NAMALWA (cell line): ENCODE measurements at places on chromosomes 16 and 17.

- no peak for DNase-seq
These were observed 55.8 kb downstream of the ZFHX3 start for GRCh38 chr16:72992142-72992601.

DNA sequence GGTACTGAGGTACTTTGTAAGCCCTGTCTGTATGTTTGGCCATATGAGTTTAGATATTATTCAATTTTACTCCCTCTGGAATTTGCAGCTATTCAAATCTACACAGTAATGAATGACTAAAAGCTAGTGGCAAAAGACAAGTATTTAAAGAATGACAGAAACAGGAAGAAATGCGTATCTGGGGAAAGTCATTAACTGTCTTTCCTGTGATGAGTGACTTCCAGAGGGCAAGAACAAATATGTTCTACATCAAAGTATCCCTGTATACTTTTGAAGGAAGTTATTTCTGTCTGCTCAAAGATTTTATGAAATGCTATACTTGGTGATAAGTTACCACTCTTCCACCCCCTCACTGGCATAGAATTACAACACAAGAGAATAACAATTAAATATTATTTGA is 489.3 kb upstream of the SOX9 start:
- no peak for DNase-seq

- no peak for DNase-seq
These were observed 198.4 kb upstream of the TBX2 start for GRCh38 chr17:61201211-61201610.

DNA sequence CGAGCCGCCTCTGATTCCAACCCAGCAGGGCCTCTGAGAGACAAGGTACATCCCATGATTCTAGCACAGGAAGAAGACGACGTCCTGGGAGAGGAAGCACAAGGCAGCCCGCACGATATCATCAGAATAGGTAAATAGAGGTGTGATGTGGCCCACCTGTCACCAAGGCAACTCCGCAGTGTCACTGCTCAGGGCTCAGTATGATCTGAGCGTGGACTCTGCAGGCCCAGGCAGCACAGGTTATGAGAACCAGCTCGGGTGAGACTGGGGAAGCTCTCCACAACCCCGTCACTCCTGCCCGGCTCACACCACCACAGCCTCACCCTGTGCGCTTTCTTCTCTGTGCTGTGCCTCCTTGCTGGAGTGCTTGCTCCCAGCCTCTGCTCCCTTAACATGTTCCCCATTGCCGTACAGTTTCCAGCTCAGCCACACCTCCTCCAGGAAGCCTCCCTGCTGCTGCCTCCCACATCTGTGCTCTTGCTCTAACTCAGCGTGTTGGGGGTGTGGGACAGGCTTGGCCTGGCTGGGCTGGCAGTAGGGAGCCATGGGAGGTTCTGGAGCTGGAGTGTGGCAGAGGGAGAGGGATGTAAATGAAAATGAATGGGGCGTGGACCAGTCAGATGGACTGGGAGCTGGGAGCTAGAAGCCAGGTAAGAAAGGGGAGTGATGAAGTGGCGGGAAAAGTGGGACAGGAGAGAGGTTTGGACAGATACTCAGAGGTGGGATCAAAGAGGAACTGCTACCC is 7.7 kb downstream of the METTL22 start:
- no peak for DNase-seq
